ENCODE measurements at places on chromosomes 1 and 21. TPM values are rescaled to one million over a fixed set of nuclear protein-coding genes. Genes with fewer than 3 reads are reported as not detected.
A peak's percentile ranks its signal among the peaks of the same experiment; 100 is the strongest.

DNA sequence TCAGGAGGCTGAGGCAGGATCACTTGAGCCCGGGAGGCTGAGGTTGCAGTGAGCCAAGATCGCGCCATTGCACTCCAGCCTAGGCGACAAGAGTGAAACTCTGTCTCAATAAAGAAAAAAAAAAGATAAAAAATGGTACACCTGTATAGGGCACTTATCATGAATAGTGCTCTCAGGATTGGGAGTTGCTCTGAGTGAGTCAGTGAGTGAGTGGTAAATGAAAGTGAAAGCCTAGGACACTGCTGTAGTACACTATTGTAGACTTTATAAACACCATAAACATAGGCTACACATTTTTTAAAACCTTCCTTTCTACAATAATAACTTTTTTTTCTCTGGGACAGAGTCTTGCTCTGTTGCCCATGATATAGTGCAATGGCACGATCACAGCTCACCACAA, 16.8 kb downstream of the PHTF1 start:
- H3K27ac ChIP-seq: no peak overlapping the region
- H3K36me3 ChIP-seq: peaks cover 16% of the 10 kb centered on the region
- DNase-seq: no peak
- no peak overlapping the region for H3K4me3 ChIP-seq
- H3K4me1 ChIP-seq: peaks cover 6% of the 10 kb centered on the region

DNA sequence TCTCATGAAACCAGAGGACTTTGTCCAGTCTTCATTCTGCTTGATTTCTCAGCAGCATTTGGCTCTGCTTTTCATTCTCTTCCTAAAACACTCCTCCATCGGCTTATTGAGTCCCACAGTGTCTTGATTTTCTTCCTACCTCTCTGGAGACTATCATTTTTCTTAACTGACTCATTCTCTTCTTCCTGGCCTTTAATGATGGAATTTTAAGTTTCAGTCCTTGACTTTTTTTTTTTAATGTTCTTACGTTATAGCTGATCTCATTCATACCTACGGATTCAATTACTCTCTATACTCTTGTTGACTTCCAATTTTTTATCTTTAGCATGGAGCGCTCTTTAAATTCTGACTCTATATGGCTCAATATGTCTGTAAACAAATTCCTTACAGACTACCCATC, 111.1 kb downstream of the NEK7 start:
- H3K4me1 ChIP-seq: peaks cover 20% of the 10 kb centered on the region
- peaks cover 14% of the 10 kb centered on the region for H3K36me3 ChIP-seq
- no peak for DNase-seq
- H3K27me3 ChIP-seq: no peaks in the 10 kb centered on the region

DNA sequence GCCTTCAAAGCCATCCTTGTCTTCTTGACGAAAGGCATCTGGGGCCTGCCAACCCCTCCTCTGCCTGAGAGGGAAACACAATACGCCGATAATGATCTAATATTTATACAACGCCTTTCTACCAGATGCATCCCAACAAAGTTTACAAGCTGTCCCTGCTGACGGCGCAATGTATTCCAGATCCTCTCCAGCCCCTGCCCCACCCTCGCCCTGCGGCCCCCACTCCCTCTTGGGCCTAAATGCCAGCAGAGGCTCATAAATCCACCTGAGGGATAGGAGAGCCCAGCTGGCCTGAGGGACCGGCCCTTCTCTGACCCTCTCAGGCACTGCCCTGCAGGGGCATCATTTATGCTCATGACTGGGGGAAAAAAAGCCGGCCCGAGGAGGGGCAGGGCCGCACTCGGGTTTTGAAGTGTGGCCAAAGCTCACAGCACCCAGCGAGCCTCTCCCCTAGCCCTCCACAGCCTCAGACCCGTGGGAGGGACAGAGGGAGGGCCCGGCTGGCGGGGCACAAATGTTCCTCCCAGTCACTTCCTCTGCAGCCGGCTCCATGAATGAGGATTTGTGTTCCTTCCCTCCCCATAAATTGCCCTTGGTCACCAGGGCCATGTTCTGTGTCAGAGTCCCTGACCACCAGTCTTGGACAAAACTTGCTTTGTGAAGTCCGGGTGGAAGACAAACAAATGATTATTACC, 140.3 kb downstream of the FOXD2 start:
- peaks cover 6% of the 10 kb centered on the region for H3K4me1 ChIP-seq
- H3K27me3 ChIP-seq: peaks cover 52% of the 10 kb centered on the region
- no peak for DNase-seq
- H3K36me3 ChIP-seq: no peaks in the 10 kb centered on the region
- H3K4me3 ChIP-seq: no peak overlapping the region
- H3K27ac ChIP-seq: no peak overlapping the region

- H3K27ac ChIP-seq: peak overlapping the region; percentile 45
- no peaks in the 10 kb centered on the region for H3K27me3 ChIP-seq
- no peak for DNase-seq
- no peaks in the 10 kb centered on the region for H3K36me3 ChIP-seq
These were observed 468.7 kb downstream of the ADGRL2 start for GRCh38 chr1:82269431-82269830.

- no peaks in the 10 kb centered on the region for H3K36me3 ChIP-seq
- H3K4me1 ChIP-seq: peaks cover 41% of the 10 kb centered on the region
- H3K27me3 ChIP-seq: no peaks in the 10 kb centered on the region
- DNase-seq: no peak
- no peak overlapping the region for H3K4me3 ChIP-seq
These were observed 4.2 kb upstream of the COL11A1 start for GRCh38 chr1:103112546-103112945.

Gene C1orf74
- total RNA-seq: 1.6 TPM

Gene PROX1
- 0.32 TPM for total RNA-seq

Gene FALEC
- not detected for total RNA-seq

Gene INPP5B
- total RNA-seq: 36.5 TPM
